Frontal cortex (tissue), 4 donors: ENCODE measurements at places on chromosomes 2 and 18. TPM values are rescaled to one million over a fixed set of nuclear protein-coding genes. Genes with fewer than 3 reads are reported as not detected.

DNA sequence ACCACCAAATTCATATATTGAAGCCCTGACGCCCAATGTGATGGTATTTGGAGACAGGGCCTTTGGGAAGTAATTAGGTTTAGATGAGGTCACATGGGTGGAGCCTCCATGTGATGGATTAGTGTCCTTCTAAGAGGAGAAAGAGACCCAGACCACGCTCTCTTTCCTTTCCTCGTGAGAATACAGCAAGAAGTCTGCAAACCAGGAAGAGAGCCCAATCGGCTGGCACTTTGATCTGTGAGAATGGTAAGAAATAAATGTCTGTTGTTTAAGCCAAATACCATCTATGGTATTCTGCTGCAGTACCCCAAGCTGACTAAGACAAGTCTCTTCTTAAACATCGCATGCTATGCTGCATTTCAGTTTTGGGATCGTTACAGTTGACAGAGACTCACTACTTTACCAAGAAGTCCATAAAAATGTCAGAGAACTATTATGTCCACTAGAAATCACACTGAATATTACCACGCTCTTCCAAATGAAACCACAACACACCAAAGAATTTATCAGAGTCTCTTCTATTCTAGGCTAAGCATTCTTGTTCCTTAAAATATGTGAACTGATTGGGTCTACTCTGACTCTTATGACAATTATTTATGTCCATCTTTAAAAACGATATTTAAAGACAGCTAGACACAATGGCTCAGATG, 48.5 kb downstream of the LPIN2 start:
- no peak for DNase-seq

GRCh38 chr2:237944302-237944701, 22.5 kb upstream of the UBE2F start:
- no peak for DNase-seq

DNA sequence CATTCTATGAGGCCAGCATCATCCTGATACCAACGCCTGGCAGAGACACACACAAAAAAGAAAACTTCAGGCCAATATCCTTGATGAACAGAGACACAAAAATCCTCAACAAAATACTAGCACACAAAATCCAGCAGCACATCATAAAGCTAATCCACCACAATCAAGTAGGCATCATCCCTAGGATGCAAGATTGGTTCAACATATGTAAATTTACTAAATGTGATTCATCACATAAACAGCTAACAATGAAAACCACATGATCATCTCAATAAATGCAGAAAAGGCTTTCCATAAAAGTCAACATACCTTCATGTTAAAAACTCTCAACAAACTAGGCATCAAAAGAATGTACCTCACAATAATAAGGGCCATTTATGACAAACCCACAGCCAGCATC, 65.3 kb downstream of the WDPCP start:
- no peak for DNase-seq

DNA sequence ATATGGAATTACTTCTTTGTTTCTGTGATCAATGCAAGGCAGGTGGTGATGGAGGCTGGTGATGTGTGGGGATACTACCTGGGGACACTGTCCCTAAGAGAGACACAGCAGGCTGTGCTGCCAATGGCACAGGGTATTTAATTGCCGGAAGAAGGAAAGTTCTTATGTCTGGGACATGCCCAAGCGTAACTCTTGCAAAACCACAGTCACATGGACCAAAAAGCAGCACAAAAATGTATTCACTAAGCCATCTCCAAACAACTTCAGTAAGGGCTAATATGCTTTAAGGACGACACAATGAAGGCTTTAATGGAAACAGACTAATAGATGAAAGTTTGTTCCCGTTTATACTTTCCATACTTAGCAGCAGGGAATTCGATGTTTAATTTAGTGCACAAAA, 49.7 kb upstream of the AP1S3 start:
- no peak for DNase-seq

DNA sequence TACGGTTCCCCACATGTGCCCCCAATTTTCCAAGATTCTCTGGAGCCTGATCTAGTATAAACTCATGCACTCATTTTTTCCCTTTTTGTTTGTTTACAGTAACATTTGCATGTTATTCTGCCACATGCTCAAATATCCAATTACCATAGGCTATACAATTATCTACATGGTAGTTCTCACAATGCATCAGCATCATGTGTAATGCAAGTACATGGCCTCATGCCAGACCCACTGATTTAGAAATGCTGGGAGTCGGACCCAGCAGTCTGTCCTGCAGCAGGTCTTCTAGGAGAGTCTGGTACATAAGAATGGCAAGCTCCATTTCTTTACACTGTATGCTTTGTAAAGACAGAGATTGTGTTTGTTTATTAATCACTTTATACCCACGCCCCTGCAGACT, 107.7 kb downstream of the CBLN2 start:
- no peak for DNase-seq

The AQP12B gene
- not detected for total RNA-seq
